Regular cardiac myocyte (primary cell): ENCODE measurements at places on chromosomes 4 and X. TPM values are rescaled to one million over a fixed set of nuclear protein-coding genes. Genes with fewer than 3 reads are reported as not detected.

TBCK gene
- total RNA-seq: 29.3 and 67.7 TPM in 2 replicates

RASL11B gene
- total RNA-seq: 0.19 and 0.28 TPM in 2 replicates

AGTR2 gene
- not detected in 2 replicates for total RNA-seq

VCX gene
- not detected in 2 replicates for total RNA-seq

FAM184B gene
- under 0.01 and 0.28 TPM in 2 replicates for total RNA-seq

TEX13A gene
- total RNA-seq: not detected in 2 replicates

FGFBP2 gene
- not detected in 2 replicates for total RNA-seq

NCAPG gene
- 5.4 and 63.6 TPM in 2 replicates for total RNA-seq

RASSF6 gene
- under 0.01 TPM in 1 of 2 replicates, not detected in the other for total RNA-seq

CFAP299 gene
- total RNA-seq: 6.5 and 8.5 TPM in 2 replicates

CFI gene
- total RNA-seq: 2.5 and 12.4 TPM in 2 replicates

MAGEA2 gene
- not detected in 2 replicates for total RNA-seq

CNGA1 gene
- 0.38 and 0.56 TPM in 2 replicates for total RNA-seq

GYG2 gene
- 2.7 and 5.6 TPM in 2 replicates for total RNA-seq

KLKB1 gene
- total RNA-seq: under 0.01 and 0.28 TPM in 2 replicates

KLB gene
- under 0.01 TPM in 1 of 2 replicates, not detected in the other for total RNA-seq

NDNF gene
- total RNA-seq: under 0.01 and 0.56 TPM in 2 replicates

TEX13C gene
- not detected in 2 replicates for total RNA-seq

TKTL2 gene
- not detected in 2 replicates for total RNA-seq

KLF8 gene
- 1.9 and 2.3 TPM in 2 replicates for total RNA-seq

KDR gene
- 8.7 and 33.7 TPM in 2 replicates for total RNA-seq

RIPPLY1 gene
- not detected in 2 replicates for total RNA-seq

DDX60 gene
- total RNA-seq: 13.2 and 26.2 TPM in 2 replicates

ADRA2C gene
- total RNA-seq: 0.85 and 1.9 TPM in 2 replicates

PRR27 gene
- not detected in 2 replicates for total RNA-seq

CSAG3 gene
- not detected in 2 replicates for total RNA-seq

RAB41 gene
- not detected in 2 replicates for total RNA-seq

RPS6KA6 gene
- total RNA-seq: 2.3 and 2.5 TPM in 2 replicates

FAAH2 gene
- not detected in 2 replicates for total RNA-seq

IGSF1 gene
- under 0.01 TPM in 1 of 2 replicates, not detected in the other for total RNA-seq

FREM3 gene
- under 0.01 TPM in 2 replicates for total RNA-seq

CXCL10 gene
- total RNA-seq: under 0.01 and 0.28 TPM in 2 replicates

GAGE1 gene
- not detected in 2 replicates for total RNA-seq

TCEAL5 gene
- not detected in 2 replicates for total RNA-seq

NHSL2 gene
- 0.77 and 3.1 TPM in 2 replicates for total RNA-seq

GCNA gene
- total RNA-seq: 1.5 and 3.4 TPM in 2 replicates

PPAT gene
- 24.0 and 31.2 TPM in 2 replicates for total RNA-seq

ERCC6L gene
- 0.56 and 11.3 TPM in 2 replicates for total RNA-seq

UGT2B11 gene
- not detected in 2 replicates for total RNA-seq

XPNPEP2 gene
- total RNA-seq: under 0.01 TPM in 1 of 2 replicates, not detected in the other

FAM53A gene
- 0.58 and 4.5 TPM in 2 replicates for total RNA-seq

BEND4 gene
- not detected in 2 replicates for total RNA-seq

TBC1D8B gene
- 14.6 and 17.2 TPM in 2 replicates for total RNA-seq
